Activated CD4-positive, alpha-beta T cell treated with anti-CD3 and anti-CD28 coated beads for 1 hour (primary cell): ENCODE measurements at places on chromosomes 5 and 9.

DNA sequence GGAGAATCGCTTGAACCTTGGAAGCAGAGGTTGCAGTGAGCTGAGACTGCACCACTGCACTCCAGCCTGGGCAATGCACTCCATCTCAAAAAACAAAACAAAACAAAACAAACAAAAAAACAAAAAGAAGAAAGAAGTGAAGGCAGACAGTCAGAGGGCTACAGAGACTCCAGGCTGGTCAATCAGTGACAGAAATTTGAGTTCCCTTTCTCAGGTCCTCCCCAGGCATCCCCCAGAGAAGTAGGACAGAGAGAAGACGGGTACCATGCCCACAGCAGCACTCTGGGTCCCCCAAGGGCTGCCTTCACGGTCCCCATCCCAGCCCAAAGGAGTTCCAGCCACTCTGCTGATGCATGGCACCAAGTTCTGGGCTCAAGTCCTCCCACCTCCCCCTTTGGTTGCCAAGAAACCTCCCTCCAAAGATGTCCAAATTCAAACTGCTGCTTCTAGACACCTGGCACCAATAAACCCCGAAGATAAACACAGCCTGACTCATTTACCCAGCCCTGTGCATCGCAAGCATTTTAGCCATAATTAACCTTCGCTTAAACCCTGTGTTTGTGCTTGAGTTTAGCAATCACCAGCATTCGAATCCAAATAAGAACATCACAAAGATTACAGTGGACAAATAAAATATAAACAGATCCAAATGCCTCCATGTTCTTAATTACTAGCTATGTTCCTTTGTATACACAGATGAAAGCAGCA is 24.0 kb downstream of the SEMA4D start:
- no peak for DNase-seq

DNA sequence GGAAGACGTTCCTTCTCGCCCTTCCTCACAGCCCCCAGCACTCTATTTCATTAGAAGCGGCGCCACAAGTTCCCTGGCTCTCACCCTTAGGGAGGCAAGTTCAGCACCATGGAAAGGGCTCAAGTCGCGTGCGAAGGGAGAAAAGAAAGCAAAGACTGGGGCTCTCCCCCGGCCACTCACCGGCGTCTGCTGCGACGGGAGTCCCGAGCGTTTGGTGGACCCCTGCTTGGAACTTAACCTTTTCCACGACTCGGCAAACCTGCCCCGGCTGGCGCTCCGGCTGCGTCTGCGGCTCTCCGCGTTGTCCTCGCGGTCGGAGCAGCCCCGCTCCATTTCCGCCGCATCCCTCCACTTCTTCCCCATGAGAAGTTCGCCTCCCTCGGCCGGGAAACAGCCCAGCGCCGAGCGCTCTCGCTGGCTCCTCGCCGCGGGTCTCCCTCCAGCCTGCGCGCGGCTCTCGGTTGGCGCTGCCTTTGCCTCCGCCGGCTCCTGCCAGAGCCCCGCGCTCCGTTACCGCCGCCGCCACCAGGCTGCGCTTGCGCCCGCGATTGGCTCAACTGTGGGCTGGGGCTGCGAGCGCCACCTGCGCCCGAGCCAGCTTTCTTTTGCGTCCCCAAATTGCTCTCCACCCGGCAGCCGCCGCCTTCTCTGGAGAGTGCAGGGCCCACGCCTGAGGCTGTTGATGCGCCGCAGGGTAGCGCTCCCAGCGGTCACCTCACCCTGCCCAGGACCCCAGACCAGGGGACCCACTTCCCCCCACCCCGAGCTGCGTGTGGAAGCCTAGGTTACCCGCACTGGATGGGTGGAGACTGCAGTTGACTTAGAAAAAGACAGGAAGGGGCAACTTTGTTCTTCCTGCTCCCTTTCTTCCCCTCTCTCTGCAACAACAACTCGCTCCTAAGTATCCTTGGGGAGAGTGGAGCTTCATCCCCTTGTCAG is 321.6 kb downstream of the CEMIP2 start:
- DNase-seq = no peak

DNA sequence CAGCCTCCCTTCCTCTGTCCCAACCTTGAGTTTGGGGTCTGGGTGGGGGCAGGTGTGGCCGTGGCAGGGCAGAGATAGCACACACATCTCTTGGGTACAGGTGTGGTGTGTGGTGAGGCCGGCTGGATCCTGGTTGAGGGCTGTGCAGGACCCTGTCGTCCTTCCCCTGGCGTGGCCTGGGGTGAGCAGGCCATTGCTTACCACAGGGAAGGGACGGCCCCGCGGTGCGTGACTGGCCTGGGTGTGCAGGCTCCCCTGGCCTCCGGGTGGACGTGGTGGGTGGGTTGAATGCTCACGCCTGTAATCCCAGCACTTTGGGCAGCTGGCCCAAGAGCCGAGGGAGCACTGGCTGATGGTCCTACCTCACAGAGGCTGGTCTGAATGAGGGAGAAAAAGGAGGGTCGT is 1.2 kb downstream of the ARRDC1 start:
- DNase-seq = no peak

- DNase-seq = no peak
Measured at GRCh38 chr5:23217159-23217558, 290.2 kb upstream of the PRDM9 start.

GRCh38 chr5:94793816-94794198 is 175.3 kb downstream of the SLF1 start:
- DNase-seq = no peak

- no peak for DNase-seq
Measured at GRCh38 chr9:89978185-89978584, 373.4 kb downstream of the GADD45G start.

DNA sequence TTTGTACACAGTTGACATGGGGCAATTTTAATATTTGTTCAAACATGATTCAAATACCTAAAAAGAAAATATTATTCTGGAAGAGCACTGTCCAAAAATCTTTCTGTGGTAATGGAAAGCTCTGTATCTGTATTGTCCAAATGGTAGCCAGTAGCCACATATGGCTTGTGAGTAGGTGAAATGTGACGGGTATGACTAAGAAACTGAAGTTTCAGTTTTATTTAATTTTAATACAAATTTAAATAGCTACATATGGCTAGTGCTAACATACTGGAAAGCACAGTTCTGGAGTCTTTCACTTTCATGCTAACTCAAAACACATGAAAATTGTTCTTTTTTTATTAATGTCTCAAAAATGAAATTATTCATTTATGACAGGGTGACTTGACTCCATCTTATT is 132.6 kb downstream of the PLK2 start:
- DNase-seq = no peak

GRCh38 chr9:124618476-124618875 is 111.3 kb upstream of the NR5A1 start:
- DNase-seq = no peak

DNA sequence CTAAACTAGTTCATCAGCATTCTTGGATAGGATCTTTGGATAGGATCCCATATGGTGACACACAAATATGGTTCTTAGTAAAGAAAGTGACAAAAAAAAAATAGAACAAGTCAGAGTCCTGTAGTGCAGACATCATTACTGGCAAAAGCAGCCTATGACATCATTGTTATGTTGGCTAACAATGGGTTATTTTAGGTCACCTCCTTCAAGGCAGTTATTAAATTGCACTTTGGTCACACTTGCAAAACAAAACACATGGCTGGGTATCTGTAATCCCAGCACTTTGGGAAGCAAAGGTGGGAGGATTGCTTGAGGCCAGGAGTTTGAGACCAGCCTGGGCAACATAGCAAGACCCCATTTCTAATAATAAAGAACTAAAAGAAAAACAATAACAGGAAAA is 185.9 kb downstream of the KIAA0825 start:
- no peak for DNase-seq

DNA sequence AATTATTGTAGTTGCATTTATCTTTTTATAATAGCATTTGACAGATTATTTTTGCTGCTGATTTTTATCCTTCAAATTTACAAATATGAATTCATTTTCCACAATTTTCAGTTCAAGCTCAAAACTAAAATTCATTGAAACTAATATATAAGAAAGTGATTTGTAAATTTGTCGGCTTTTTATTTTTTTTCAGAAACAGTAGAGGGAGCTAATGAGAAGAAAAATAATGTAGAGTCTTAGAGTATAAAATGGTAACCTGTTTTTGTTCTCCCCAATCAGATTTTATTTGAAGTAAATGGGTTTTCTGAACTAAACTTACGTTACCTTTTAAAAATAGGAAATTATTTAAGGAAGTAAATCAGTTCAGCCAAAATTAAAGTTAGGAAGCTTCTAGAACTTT is 19.2 kb downstream of the PRRC1 start:
- no peak for DNase-seq

DNA sequence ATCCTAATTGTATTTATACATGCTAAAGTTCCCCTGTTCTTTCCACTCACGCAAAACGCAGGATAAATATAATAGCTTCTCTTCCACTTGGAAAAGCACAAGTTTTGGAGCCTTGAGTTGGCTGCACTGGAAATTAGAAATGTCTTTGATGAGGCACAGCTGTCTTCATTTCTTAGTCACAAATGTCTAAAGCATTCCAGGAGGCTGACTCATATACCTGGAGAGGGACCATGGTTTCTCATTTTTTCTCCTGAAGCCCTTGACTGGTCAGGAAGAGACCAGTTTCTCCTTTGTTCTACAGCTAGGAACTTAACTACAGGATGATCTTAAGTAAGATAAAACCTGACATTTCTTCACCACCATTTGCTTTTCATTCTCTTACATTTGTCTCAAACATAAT is 16.2 kb downstream of the MTX3 start:
- no peak for DNase-seq

DNA sequence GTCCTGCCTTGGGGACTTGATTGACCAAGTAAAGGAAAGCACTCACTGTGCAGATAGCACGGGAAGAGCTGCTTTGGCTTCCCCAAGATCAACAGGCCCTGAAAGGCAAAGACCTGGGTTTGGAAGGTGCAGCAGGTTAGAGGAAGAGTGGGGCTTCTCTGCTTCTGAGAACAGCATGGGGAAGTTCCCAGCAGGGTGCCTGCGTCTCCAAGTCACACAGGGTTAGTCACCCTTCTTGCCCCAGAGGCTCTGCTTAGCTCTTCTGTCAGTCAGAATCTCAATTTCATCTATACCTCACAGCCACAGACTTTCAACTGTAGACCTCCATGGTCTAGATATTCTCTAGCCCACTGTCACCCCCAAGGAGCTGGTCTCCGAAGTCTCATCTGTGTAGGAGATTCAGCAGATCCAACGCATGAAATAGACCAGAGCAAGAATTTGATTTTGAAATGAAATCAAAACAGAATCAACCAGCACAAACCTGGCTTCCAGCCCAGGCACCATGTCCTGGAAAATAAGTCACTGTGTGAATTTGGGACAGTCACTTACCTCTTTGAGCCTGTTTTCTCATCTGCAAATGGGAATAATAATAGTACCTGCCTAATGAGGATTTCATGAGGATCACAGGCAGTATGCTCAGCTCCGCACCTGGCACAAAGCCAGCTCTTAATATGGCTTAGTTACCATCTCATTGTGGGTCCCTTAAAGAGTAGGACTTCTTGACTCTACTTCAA is 64.0 kb downstream of the SFXN1 start:
- DNase-seq = no peak

DNA sequence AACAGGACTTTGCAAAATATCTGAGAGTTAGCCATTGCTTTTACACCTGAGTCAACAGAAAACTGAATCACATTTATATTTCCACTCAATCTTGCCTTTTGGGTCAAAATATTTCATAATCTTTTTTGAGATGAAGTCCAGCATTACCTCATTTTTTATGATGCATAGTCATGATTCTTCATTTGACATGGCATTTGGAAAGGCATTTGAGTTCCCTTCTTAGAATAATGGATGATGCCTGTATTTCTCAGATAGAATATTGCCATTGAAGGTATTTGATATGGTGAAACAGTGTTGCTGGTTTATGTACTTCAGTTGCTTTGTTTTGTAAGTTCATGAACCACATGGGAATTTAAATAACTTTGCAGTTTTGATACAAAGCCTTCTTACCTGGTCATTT is 180.4 kb downstream of the PRR16 start:
- DNase-seq = no peak

DNA sequence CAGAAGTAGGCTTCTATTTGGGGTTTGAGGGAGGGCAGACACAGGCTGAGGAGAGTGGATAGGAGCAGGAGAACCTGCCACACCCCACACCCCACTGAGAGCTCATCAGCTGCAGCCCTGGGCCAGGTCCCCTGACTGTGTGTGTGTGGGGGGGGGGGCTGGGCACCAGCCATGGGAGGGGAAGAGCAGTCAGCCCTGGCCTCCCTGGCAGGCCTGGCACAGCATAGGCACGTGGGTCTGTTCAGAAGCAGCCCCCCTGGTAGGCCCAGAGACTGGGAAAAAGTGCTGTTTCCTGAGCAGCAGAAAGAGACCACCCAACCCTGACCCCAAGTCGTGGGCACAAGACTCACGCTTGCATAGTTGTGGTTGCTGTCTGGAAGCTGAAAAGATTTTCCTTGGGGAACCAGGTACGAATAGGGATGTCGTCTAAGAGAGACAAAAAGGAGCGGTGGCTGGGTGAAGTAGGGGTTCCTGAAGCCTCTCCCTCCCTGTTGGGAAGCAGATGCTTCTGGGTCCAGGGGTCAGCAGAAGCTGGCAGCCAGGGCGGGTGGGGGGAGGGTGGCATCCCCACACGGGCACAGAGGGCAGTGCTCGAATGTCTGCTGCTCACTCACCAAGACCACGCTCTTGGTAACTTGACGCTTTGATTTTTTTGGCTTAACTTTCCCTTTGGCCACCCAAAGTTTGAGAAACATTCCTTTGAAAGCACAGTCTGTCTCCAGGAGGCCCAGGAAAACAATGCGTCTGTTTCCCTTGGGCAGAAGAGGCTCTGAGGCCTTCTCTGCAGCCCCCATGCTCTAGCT is 2.9 kb downstream of the NSMF start:
- DNase-seq = no peak

- no peak for DNase-seq
Measured at GRCh38 chr5:178418471-178419010, 171.7 kb downstream of the COL23A1 start.

- DNase-seq = no peak
Measured at GRCh38 chr5:97062046-97062445, 80.4 kb downstream of the LIX1 start.

- DNase-seq = no peak
Measured at GRCh38 chr9:112193572-112194288, 18.6 kb upstream of the SUSD1 start.
